ENCODE measurements at places on chromosomes 7 and 10.

DNA sequence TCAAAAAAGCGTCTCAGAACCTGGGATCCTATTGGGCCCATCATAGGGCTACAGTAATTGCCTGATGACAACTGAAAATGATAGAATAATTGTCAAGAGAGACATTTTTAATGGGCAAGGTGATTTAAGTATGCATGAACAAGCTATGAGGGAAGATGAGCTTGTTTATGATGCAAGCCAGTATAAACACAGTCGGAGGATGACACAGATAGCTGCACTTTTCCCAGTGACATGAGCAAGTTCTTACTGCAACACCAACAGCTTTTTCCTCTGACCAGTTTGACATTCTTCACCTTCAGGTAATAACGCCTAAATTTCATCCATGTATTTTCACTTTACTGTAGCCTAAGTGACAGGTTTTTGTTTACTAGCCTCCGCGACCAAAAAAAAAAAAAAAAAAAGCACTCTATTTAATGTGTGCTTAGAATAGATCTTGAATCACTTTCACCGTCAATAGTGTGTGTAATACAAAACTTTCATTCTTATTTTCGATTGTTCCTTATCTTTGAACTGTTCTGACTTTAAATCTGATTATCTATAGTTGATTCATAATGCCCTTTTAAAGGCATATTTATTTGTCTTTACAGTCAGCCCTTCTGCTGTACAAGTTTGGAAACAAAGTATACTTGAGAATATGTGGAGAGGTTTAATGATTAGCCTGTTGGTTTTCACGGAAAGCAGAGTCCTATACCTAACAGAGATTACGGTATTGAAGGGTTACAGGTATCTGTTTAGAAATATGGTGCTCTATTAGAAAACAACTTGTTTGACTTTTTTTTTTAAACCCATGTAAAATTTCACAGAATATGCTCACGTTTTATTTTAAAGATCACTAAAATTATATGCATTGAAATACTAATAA lies 1.7 kb downstream of the FOXP2 start:
- no peak for DNase-seq

DNA sequence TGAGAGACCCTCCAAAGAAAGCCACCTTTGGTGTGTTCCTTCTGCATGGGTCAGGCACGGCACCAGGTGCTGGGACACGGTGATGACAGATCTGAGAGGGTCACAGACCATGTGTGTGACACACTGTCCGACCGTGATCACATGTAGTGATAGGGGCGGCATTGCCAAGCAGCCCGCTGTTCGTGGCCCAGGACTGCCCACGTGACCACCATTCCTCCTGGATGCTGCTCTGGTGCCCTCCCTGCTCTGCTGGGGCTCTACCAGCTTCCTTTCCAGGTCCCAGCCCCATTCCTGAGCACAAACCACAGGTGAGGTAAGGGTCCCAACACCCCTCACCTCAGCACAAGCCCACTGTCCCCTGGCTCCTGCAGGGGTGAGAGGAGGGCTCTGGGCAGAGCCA lies 10.1 kb upstream of the SLC18A3 start:
- no peak for DNase-seq

GRCh38 chr10:90859321-90859751 lies 1.5 kb upstream of the HTR7 start:
- no peak for DNase-seq

GRCh38 chr7:138741453-138741735 lies 40.2 kb upstream of the SVOPL start:
- DNase-seq: no peak

- DNase-seq: no peak
Observed at GRCh38 chr10:131920693-131921092, 19.9 kb downstream of the PPP2R2D start.

- DNase-seq: no peak
Observed at GRCh38 chr10:28949005-28950004, 272.0 kb downstream of the BAMBI start.

DNA sequence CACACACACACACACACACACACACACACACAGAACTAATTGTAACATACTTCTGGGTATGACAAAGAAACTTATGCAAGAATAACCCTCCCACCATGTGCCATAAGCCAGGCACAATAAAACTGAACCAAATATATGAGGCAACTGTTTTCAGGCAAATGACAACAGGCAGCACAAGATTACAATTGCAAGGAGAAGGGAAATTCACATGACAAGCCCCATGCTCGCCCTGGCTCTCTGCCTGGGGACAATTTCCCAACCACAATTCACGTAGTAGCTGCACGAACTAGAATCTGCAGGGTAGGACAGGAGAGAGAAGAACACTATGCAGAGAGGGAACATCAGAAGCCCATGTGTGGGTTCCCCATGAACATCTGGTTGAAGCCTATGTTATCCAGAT lies 143.3 kb downstream of the CALN1 start:
- DNase-seq: no peak

DNA sequence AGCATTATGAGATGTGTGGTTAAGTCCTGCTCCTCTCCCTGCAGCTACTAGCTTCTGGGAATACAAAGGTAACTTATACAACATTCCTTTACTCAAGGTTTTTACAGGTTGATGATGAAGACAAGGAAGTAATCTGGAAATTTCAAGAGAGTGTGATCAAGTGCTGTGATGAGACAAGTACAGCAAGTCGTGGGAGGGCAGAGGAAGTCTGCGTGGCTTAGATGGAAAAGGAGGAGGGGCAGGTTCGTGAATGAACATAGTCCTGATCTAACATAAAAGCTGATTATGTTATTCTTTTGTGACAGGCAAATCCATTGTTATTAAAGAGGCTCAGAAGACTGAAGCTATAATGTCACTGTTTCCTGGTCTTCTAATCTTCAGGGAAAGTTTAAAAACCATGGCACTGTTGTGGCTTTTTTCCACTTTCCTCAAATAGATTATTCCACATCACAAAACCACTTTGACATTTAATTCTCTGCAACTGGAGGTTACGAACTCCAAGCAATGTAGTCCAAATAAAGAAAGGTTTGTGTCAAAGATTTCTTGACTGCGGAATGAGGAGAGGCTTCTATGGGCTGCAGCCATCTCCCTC lies 84.1 kb downstream of the CPXM2 start:
- DNase-seq: no peak
